Panc1 (cell line): ENCODE measurements at places on chromosomes 11 and 22.

DNA sequence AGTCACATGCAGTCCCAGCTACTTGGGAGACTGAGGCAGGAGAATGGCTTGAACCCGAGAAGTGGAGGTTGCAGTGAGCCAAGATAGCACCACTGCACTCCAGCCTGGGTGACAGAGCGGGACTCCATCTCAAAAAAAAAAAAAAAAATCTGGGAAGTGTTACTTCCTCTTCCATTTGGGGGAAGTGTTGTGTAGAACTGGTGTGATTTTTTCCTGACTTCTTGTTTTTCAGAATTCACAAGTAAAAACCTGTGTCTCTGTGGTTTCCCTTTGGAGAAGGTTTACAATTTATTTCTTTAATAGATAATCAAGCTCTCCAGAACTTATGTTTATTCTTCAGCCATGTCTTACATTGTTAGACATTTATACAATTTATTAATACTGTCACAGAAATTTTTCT is 396.1 kb downstream of the BRD1 start:
- DNase-seq, result no peak

GRCh38 chr11:45213316-45213665 is 66.9 kb downstream of the PRDM11 start:
- DNase-seq, result no peak

DNA sequence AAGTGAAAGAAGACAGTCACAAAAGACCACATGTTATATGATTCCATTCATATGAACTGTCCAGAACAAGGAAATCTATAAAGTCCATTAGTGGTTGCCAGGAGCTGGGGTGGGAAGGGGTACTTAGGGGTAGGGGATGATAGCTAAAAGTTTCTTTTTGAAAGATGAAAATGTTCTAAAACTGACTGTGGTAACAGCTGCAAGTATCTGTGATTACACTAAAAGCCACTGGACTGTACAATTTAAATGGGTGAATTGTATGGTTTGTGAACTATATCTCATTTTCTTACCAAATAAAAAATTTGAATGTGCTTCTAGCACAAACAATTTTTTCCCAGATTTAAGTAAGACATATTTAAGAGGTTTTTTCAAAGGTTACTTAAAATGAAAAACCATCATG is 22.1 kb downstream of the CHKA start:
- DNase-seq, result no peak

- DNase-seq, result no peak
These were observed 4.1 kb downstream of the ADORA2A start for GRCh38 chr22:24431309-24432034.

DNA sequence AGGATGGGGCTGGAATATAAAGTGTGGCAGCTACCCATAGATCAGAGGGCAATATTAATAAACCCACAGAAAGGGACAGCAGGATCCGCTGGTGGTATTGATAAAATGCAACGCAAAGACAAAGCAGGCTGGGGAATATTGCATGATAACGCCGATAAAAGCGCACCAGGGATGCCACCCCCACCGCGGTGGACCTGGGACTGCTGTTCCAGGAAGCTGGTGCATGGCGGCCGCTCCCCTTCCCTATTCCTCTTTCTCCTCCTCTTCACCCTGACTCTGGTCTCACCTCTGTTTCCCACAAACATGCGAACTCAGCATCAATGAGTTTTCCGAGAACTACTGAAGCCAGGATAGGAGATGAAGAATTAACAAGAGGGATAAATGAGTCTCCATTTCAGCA is 20.2 kb downstream of the SPATA19 start:
- no peak for DNase-seq

GRCh38 chr11:109547356-109548027 is 125.5 kb downstream of the C11orf87 start:
- DNase-seq, result no peak
